CD4-positive, alpha-beta T cell (primary cell): ENCODE measurements at places on chromosomes 3 and 15.
A peak's percentile ranks its signal among the peaks of the same experiment; 100 is the strongest.

DNA sequence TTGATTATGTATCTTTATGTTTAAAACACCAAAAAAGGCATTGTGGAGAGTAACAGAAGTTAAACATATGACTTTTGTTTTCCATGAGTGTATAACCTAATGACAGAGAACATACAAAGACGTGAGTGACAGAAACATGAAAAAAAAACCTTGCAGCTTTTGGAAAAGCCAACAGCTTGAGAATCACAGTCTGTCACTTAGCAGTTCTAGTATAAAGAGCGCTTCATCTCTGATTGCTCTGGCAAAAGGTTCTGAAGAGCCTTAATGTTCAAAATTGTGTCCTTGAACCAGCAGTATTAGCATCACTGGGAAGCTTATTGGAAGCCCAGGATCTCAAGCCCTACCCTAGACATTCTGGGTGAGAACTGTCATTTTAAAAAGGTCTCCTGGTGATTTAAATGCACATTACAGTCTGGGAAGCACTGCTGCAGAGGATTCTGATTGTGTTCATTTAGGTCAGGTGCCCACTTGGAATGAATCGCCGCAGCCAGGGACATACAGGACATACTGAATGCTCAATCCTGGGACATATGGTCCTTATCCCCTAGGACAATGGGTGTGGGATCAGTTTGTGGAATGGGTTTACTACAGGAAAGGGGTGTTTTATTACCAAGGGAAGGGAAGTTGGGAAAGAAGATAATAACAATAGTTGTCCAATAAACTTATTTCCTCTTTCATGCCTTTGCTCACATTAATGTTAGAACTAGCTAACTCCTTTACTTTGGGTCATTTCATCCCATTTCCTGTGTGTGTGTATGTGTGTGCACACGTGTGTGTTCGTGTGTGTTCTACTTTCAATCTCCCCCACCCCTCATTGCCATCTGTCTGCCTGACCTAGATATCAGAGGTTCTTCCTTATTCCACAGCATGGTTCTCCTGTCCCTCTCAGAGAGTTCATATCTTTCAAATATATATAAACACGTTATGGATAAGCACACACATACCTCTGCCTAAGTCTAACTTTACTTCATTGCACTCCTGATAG is 55.0 kb downstream of the LRRC49 start:
- DNase-seq, result no peak
- H3K4me1 ChIP-seq, result no peaks in the 10 kb centered on the region
- H3K27me3 ChIP-seq, result no peaks in the 10 kb centered on the region
- H3K36me3 ChIP-seq, result no peaks in the 10 kb centered on the region

DNA sequence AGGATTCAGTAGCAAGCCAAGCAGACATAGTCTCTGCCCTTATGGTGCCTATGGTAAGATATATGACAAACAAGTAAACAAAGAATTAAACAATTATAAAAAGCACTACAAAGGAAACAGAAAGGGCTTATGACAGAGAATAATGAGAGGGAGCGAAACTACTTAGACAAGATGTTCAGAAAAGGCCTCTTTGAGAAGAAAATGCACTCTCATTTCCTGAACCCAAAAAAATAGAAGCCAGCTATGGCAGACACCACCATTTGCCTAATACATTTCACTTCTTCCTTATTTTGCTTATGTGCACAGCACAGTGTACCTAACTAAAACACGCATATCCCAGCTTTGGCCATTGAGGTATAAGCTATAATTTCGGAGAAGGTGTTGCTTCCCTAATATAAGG is 465.5 kb upstream of the PPP2R3A start:
- H3K27me3 ChIP-seq, result peaks cover 3% of the 10 kb centered on the region
- H3K36me3 ChIP-seq, result no peaks in the 10 kb centered on the region
- H3K27ac ChIP-seq, result no peak overlapping the region
- H3K4me3 ChIP-seq, result no peak overlapping the region

DNA sequence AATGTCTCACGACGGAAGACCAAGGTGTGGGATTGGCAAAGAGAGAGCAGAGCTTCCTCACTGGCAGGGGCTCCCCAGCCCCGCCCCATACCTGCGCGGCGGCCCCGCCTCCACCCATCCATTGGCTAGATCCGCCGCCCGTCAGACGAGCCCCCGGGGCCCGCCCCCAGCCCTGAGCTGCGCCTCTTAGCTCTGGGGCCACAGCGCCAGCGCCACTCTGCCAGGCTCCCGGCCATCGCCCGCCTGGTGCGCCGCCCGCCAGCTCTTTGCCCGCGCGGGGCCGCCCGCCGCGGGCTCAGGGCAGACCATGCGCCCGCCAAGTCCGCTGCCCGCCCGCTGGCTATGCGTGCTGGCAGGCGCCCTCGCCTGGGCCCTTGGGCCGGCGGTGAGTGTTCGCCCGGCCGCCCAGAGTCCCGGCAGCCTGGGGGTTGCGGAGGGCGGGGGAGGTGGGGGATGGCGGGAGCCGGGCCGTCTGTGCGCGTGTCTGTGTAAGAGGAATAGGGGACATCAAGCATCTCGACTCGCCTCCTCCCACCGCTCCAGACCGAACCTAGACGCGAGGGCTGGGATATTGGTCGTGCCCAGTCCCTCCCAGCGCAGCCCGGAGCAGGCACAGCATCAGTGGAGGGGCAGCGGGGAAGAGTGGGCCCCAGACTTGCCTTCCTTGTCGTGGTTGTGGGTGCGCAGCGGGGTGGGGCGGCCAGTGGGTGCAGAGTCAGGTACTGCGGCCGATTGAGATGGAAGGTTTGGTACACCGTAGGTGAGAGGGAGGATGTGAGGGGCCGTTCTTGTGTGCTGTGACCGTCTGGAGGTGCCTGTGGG is at the start of gene VIPR1:
Gene VIPR1 (plus strand): TSS at position 215 of the 822 bp plus-strand sequence. CDS start 93 bp downstream, at position 308.
- no peaks in the 10 kb centered on the region for H3K36me3 ChIP-seq
- H3K4me1 ChIP-seq, result peaks cover 54% of the 10 kb centered on the region
- H3K27ac ChIP-seq, result peak within 1 kb of the TSS; percentile 59
- DNase-seq, result peak; percentile 91

- H3K4me3 ChIP-seq, result no peak overlapping the region
- no peaks in the 10 kb centered on the region for H3K27me3 ChIP-seq
- H3K36me3 ChIP-seq, result no peaks in the 10 kb centered on the region
- DNase-seq, result no peak
- no peaks in the 10 kb centered on the region for H3K4me1 ChIP-seq
- no peak overlapping the region for H3K27ac ChIP-seq
Observed at GRCh38 chr3:147574621-147575020, 165.5 kb downstream of the ZIC1 start.

GRCh38 chr15:73906346-73907034 is 19.8 kb upstream of the LOXL1 start:
- H3K36me3 ChIP-seq, result no peaks in the 10 kb centered on the region
- H3K27me3 ChIP-seq, result no peaks in the 10 kb centered on the region
- H3K4me1 ChIP-seq, result no peaks in the 10 kb centered on the region
- no peak overlapping the region for H3K4me3 ChIP-seq

GRCh38 chr15:67201136-67201535 is 53.3 kb downstream of the AAGAB start:
- DNase-seq, result no peak
- no peak overlapping the region for H3K4me3 ChIP-seq
- H3K4me1 ChIP-seq, result peaks cover 7% of the 10 kb centered on the region
- no peaks in the 10 kb centered on the region for H3K27me3 ChIP-seq

- H3K27me3 ChIP-seq, result no peaks in the 10 kb centered on the region
- H3K4me1 ChIP-seq, result no peaks in the 10 kb centered on the region
- H3K4me3 ChIP-seq, result no peak overlapping the region
- H3K36me3 ChIP-seq, result no peaks in the 10 kb centered on the region
Observed at GRCh38 chr3:150483226-150483625, 63.1 kb downstream of the SERP1 start.

- no peak overlapping the region for H3K27ac ChIP-seq
- H3K27me3 ChIP-seq, result no peaks in the 10 kb centered on the region
- DNase-seq, result no peak
- no peaks in the 10 kb centered on the region for H3K4me1 ChIP-seq
Observed at GRCh38 chr15:45499426-45499825, 23.1 kb downstream of the SLC30A4 start.

DNA sequence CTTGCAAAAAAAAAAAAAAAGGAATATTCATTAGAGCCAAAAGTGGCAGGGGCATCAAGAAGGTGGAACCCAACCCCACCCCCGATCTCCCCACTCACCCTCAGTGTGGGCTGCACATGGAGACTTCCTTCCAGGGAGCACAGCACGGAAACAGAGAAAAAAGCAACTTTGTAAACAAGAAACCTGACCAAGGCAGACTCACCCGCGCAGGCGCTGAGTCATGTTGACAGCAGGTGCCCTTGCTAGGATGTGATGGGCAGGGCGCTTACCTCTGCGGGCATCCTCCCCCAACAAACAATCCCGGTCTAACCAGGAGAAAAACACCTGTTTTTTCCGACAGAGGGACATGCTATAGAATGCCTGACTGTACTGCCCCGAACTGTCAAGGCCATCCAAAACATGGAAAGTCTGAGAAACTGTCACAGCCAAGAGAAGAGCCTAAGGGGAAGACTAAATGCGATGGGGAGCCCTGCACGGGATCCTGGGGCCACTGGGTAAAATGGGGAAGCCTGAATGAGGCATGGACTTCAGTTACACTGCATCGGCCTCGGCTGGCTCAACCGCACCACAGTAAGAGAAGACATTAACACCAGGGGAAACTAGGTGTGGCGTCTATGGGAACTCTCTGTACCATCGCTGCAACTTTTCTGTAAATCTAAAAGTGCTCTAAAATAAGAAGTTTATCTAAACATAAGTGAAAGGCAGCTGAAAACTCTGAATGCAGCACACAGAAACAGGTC is 66.7 kb upstream of the GATA2 start:
- H3K4me1 ChIP-seq, result peaks cover 5% of the 10 kb centered on the region
- no peak overlapping the region for H3K27ac ChIP-seq
- DNase-seq, result peak; percentile 15
- H3K4me3 ChIP-seq, result no peak overlapping the region
- no peaks in the 10 kb centered on the region for H3K36me3 ChIP-seq

DNA sequence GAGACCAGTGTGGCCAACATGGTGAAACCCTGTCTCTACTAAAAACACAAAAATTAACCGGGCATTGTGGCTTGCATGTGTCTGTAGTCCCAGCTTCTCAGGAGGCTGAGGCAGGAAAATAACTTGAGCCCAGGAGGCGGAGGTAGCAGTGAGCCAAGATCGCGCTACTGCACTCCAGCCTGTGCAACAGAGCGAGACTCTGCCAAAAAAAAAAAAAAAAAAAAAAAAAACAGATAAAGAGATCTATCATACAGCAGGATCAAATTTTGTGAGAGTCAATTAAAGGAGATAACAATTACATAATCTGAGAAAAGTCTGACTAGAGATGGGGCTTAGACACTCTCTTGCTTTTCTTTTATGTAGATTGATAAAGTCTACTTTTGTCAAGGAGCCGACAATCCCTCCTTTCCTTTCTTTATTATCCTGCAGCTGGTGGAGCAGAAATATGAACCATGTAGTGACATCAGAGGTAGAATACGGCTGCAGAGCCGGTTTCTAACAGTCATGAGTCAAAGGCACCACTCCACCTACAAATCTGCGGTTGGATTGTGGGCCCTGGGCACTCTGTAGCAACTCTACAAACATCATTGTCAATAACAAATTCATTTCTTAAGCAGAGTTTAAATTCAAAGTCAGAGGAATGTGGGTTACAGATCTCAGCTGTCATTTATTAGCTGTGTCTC is 9.0 kb downstream of the C2CD4A start:
- no peak for DNase-seq
- H3K27me3 ChIP-seq, result no peaks in the 10 kb centered on the region
- no peaks in the 10 kb centered on the region for H3K36me3 ChIP-seq
- H3K4me3 ChIP-seq, result no peak overlapping the region

- no peak overlapping the region for H3K4me3 ChIP-seq
- H3K4me1 ChIP-seq, result no peaks in the 10 kb centered on the region
- no peaks in the 10 kb centered on the region for H3K27me3 ChIP-seq
- H3K27ac ChIP-seq, result no peak overlapping the region
- DNase-seq, result no peak
Observed at GRCh38 chr3:159236321-159236720, 434.5 kb downstream of the MFSD1 start.

DNA sequence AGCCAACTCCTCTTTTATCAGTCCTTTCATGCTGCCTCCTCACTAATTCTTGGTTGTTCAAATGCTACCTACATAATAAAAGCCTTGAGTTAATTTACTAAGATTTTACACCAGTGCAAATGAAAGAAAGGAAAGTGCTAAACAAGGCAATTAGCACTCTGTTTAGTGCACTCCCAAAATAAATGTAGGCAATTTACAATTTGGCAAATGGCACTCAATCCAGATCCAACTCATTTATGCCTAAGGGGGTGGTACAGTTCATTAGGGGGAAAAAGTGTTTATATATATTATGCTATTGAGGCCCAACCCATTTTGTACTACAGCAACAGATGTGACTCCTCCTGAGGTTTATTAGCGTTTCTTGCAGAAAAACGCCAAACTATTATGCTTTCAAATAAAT is 370.1 kb downstream of the NR2F2 start:
- no peak overlapping the region for H3K27ac ChIP-seq
- no peak for DNase-seq
- no peaks in the 10 kb centered on the region for H3K36me3 ChIP-seq
- H3K4me1 ChIP-seq, result no peaks in the 10 kb centered on the region
- no peak overlapping the region for H3K4me3 ChIP-seq

DNA sequence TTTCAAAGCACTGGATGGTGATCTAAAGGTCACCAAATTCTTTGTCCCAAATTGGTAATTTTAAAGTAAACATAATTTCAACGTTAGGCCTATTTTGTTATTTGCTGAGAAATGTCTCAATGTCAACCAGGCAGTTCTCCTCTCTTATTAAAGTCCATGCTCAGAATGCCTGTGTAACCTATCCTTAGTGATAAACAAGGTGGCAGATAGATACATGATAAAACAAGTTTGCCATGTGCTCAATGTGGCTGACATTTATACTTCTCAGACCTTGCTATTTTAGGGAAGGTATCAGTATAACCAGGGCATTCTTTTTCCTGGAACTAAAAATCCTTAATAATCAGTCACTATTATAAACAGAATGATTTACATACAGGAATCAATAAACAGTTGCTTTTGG is 8.5 kb downstream of the MBNL1 start:
- H3K27ac ChIP-seq, result peak overlapping the region; percentile 47
- H3K4me1 ChIP-seq, result peaks cover 23% of the 10 kb centered on the region
- H3K4me3 ChIP-seq, result no peak overlapping the region
- peaks cover 4% of the 10 kb centered on the region for H3K36me3 ChIP-seq
- H3K27me3 ChIP-seq, result no peaks in the 10 kb centered on the region

GRCh38 chr3:45011756-45012508 is 14.2 kb upstream of the CLEC3B start:
- H3K27me3 ChIP-seq, result no peaks in the 10 kb centered on the region
- DNase-seq, result no peak
- peaks cover 36% of the 10 kb centered on the region for H3K4me1 ChIP-seq
- H3K36me3 ChIP-seq, result peaks cover 59% of the 10 kb centered on the region
- H3K27ac ChIP-seq, result no peak overlapping the region

- no peaks in the 10 kb centered on the region for H3K27me3 ChIP-seq
- H3K27ac ChIP-seq, result no peak overlapping the region
- no peak overlapping the region for H3K4me3 ChIP-seq
- no peak for DNase-seq
- no peaks in the 10 kb centered on the region for H3K4me1 ChIP-seq
Observed at GRCh38 chr3:129688271-129688895, 81.9 kb upstream of the PLXND1 start.

- H3K27ac ChIP-seq, result no peak overlapping the region
- no peaks in the 10 kb centered on the region for H3K27me3 ChIP-seq
- DNase-seq, result no peak
- H3K4me1 ChIP-seq, result no peaks in the 10 kb centered on the region
Observed at GRCh38 chr3:149506540-149506939, 32.0 kb downstream of the TM4SF4 start.

GRCh38 chr3:197038679-197039462 is 9.3 kb upstream of the MELTF start:
- H3K27ac ChIP-seq, result no peak overlapping the region
- no peak overlapping the region for H3K4me3 ChIP-seq
- H3K27me3 ChIP-seq, result no peaks in the 10 kb centered on the region
- no peak for DNase-seq
